ENCODE measurements at places on chromosomes 6 and 20. TPM values are rescaled to one million over a fixed set of nuclear protein-coding genes. Genes with fewer than 3 reads are reported as not detected.
A peak's percentile ranks its signal among the peaks of the same experiment; 100 is the strongest.

GRCh38 chr6:113709936-113710509, 147.1 kb upstream of the MARCKS start:
- DNase-seq, result no peak

GRCh38 chr20:32050851-32051556, 1.0 kb upstream of the HCK start:
- peak; percentile 55 for DNase-seq

DNA sequence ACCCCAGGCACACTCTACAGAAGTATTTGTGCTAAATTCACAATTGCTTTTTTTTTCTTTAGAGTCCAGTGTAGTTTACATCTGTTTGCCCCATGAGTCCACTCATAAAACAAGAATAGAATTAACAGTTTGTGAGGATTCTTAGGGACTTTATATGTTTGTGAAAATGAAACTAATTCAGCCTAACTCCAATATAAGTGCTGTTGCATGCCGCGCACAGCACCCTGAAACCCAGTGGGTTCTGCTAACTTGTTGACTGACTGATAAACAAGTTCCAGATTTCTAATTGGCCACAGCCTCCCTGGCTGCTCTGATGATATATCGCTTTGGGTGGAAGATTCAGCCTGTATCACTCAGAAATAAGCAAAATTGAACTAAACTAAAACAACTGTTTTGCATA, 561.4 kb downstream of the PKHD1 start:
- DNase-seq, result no peak

DNA sequence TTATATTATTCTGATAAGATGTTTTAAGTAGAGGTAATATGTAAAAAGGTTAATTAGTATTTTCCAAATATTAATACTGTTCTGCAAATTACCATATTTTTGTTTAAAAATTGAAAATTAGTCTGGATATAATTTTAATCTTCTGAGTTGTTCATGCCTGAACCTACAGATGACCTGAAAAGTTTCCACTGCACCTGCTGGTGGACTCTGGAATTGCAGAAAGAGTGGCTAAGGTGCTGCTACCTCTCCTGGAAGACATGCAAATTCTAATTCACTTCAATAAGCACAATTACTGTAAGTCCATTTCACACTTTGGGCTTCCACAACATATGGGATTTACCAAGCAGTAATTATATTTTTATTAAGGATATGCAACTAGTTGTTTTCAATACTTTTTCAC, 77.7 kb upstream of the OLIG3 start:
- no peak for DNase-seq

- no peak for DNase-seq
Measured at GRCh38 chr6:40844246-40844645, 194.8 kb downstream of the UNC5CL start.

GRCh38 chr6:31086788-31087440, 25.5 kb downstream of the C6orf15 start:
- no peak for DNase-seq

Gene RSPO3
- total RNA-seq, result 1.9 TPM

Gene TSPO2
- not detected for total RNA-seq

Gene OR2B2
- not detected for total RNA-seq

Measured in left cardiac atrium (tissue), 4 donors.